Muscle of back (tissue), 13 donors: ENCODE measurements at places on chromosomes 5 and 9. TPM values are rescaled to one million over a fixed set of nuclear protein-coding genes. Genes with fewer than 3 reads are reported as not detected.
A peak's percentile ranks its signal among the peaks of the same experiment; 100 is the strongest.

GRCh38 chr5:97854871-97855762 lies 672.1 kb upstream of the RIOK2 start:
- DNase-seq, result peak; percentile 45

DNA sequence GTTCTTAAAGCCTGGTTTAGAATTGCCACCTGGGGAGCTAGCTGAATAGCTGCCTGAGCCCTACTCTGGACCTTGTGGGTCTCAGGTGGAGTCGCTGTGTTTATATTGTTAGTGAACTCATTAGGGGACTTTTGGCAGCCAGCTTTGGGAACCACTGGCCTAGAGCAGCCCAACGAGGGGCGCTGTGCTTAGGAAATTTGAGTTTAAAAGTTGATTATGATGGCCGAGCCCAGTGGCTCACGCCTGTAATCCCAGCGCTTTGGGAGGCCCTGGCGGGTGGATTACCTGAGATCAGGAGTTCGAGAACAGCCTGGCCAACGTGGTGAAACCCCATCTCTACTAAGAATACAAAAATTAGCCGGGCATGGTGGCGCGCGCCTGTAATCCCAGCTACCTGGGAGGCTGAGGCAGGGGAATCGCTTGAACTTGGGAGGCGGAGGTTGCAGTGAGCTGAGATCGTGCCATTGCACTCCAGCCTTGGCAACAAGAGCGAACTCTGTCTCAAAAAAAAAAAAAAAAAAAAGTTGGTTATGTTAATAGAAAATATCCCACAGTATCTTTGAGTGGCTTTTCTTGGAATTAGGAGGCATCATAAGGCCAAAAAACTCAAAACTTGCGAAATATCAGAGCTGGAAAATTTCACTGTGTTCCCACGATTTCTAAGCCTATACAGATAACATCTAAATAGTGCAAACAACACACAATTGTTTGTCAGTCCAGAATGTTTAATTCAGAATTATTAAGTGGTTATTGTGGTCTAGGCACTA lies 809 bp downstream of the MCCC2 start:
- no peak for DNase-seq

- DNase-seq, result no peak
These were observed 41.3 kb downstream of the SHB start for GRCh38 chr9:38027714-38028113.

Gene SARDH
- 4.7 TPM for polyA plus RNA-seq

Gene TAS2R1
- polyA plus RNA-seq, result 0.20 TPM

Gene INPP5E
- 9.8 TPM for polyA plus RNA-seq

Gene TBC1D9B
- polyA plus RNA-seq, result 69.7 TPM
